Body of pancreas (tissue), 4 donors: ENCODE measurements at places on chromosomes 3 and 15.

GRCh38 chr3:193711523-193711963 lies 118.5 kb downstream of the OPA1 start:
- no peak for DNase-seq

- peak; percentile 74 for DNase-seq
These were observed 141.3 kb upstream of the PROK2 start for GRCh38 chr3:71926262-71926600.

GRCh38 chr3:200758-201325 lies 4.3 kb downstream of the CHL1 start:
- no peak for DNase-seq

DNA sequence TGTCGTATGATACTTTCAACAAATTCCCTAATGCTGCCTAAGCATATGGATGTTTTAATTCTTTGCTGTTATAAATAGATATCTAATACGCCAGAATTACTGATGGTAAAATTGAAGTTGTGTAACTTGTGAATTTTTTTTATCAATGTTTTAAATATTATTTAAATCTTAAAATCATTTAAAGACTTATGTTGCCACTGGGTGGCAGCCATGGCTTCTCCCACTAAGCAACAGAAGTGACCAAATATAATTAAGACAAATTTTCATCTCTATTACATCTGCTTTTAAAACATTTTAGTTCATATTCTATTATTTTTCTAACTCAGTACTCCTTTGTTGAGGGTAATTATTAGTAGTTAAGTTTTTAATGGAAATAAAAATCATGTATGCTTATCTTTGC lies 8.1 kb upstream of the IL20RB start:
- no peak for DNase-seq

GRCh38 chr3:45748068-45748467 lies 48.3 kb downstream of the SLC6A20 start:
- DNase-seq: no peak

- no peak for DNase-seq
These were observed 76.3 kb downstream of the SLC9A9 start for GRCh38 chr3:143771939-143772338.

- DNase-seq: no peak
These were observed 238.7 kb downstream of the CHST2 start for GRCh38 chr3:143358155-143358792.

GRCh38 chr15:98856532-98856907 lies 151.1 kb downstream of the PGPEP1L start:
- no peak for DNase-seq

DNA sequence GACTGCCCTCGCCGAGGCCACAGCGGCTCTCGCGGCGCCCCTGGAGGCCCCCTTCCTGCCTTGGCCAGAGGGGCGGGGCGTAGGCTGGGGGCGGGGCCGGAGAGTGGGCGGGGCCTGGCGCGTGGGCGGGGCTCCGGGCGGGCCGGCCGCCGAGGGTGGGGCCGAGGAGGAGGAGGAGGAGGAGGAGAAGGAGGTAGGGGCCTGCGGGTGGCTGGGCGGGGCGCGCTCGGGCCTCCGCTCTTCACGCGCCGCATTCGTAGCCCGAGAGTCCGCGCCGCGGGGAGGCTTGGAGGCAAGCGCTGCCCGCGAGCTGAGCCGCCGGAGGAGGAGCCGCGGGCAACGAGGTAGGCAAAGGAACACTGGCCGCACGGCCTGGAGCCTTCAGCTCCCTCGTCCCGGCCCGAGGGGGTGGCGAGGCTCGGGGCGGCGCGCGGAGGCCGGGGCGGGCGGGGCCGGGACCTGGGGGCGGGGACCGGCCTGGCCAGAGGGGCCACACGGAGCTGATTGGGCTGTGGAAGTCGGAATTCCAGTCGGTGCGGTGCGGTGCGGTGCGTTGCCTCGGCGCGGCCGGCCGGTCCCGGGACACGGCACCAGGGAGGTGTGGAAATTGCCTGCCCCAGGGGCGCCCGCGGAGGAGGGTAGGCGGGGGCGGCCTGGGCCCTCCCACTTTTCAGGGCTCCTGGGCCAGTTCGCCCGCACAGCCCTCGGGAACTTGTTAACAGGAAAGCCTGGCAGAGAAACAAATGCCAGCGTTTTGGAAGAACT lies at the start of gene PPP2R3A:
TSS of gene PPP2R3A (plus strand) at position 223 of the 765 bp plus-strand sequence. CDS start 35,771 bp downstream, outside the sequence.
- DNase-seq: peak; percentile 86

GRCh38 chr3:38454178-38454883 lies 641 bp downstream of the ACVR2B start:
- peak; percentile 53 for DNase-seq

- no peak for DNase-seq
These were observed 977.7 kb downstream of the PLOD2 start for GRCh38 chr3:145183261-145183660.

DNA sequence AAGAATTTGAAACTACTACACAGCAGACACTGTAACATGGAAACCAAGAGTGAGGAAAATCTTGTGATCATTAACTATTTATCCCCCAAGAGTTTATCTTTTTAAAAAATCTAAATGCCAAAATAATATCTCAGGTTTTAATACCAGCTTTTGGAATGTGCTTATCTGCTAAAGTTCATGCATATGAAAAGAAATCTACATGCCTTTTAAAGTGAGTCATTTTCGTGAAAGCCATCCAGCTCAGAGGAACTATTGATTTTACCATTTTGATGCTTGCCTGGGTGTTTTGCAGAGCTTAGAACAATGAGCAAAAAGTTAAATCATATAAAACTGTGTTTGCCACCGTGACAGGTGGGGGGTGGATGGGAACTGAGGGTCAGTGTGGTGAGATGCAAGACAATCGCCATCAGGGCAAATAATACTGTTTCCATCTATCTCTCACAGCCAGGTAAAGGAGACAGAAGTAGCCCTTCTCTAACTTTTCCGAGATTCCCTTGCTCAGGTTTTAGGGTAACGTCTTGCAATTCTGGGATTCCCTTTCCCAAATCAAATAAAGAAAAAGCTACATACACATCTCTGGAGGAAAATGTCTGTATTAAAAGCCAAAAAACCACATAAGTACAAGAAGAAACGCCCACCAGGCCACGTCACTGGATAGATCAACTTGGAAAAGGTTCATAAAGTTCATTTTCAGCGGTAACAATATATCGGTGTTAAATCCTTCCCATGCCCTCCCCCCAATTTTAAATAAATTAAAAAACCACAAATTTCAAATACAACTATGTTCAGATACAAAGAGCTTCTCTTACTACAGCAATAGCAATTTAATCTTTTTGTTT lies 2.0 kb downstream of the TMEM158 start:
- no peak for DNase-seq

- DNase-seq: no peak
These were observed 206.5 kb downstream of the NR1D2 start for GRCh38 chr3:24151594-24151993.

DNA sequence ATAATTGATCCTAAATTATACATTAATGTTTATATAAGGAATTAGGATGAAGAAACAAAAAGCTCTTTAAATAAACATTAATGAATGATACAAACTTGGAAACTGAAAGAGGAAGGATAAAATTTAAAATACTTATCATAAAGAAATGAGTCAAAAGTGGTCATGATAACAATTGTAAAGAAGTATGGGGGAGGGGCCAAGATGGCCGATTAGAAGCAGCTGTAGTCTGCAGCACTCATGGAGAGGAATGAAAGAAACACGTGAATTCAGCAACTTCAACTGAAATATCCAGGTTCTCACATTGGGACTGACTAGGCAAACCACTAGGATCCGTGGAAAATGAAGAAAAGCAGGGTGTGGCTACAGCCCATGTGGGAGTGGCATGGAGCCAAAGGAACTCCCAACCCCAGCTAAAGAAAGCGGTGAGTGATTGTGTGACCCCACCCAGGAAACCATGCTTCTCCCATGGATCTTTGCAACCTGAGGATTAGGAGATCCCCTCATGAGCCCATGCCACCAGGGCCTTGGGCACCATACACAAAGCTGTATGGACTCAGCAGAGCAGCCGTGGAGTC lies 13.1 kb upstream of the CP start:
- no peak for DNase-seq

DNA sequence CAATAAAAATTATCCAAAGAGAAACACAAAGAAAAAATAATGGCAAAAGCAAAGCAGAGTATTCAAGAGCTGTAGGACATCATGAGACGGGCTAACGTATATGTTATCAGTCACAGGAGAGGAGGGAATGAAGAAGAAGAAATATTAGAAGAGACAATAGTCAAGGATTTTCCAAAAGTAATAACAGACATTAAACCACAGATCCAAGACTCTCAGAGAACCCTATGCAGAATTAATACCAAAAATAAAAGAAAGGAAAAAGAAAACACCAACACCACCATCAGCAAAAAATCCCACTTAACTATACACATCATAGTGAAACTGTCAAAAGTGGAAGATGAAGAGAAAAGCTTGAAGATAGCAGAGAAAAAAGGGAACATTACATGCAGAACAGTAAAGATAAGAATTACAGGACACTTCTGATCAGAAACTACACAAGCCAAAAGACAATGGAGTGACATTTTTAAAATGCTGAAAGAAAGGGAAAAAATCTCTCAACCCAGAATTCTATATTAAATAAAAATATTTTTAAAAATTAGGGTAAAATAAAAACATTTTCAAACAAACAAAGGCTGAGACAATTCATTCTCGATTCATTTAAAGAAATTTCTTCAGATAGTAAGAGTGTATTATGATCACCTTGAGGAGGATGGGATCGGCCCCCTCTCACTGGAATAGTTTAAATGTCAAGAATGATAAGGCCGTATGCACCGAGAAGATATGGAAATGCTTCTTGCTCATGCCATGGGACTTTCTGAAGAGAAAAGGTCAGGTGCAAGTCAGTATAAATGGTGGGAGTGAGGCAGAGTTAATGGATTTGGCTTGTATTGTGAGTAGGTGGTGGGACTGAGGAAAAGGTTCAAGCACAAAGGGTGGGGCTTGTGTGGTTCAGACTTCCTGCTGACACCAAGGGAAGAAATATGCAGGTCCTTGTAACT lies 28.5 kb downstream of the TM2D3 start:
- no peak for DNase-seq

DNA sequence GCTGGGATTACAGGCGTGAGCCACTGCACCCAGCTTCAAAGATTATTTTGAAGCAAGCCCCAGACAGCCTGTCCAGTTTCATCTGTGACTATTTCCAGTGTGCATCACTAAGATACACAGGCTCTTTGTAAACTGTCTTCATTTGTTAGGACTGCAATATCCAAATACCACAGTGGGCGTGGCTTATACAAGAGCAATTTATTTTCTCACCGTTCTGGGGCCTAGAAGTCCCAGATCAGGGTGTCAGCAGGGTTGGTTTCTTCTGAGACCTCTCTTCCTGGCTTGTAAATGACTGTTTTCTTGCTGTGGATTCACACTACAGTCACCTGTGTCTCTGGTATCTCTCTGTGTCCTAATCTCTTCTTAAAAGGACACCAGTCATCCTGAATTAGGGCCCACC lies 59.7 kb downstream of the RLBP1 start:
- no peak for DNase-seq

DNA sequence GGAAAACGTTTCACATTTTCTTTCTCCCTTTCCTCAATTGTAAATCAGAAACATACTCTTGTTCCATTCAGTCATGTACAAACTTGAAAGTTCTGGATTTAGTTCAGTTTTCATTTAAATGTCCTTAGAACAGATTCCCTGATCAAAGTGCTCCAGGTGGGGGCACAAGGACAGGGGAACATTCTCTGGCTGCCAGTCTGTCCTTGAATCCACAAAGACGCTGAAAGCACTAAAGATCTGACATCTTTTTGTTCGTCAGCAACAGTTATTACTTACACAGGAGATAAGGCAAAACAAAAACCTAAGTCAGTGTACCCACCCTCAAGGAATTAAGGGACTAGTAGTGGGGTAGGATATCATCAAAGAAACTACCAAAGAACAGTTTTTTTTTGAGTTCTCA lies 139.2 kb downstream of the GHSR start:
- no peak for DNase-seq

- DNase-seq: no peak
These were observed 81.9 kb downstream of the CHL1 start for GRCh38 chr3:278300-279064.

- no peak for DNase-seq
These were observed 15.8 kb upstream of the BTBD1 start for GRCh38 chr15:83082730-83083386.

GRCh38 chr3:20773320-20773984 lies 587.4 kb upstream of the SGO1 start:
- no peak for DNase-seq

GRCh38 chr3:34678575-34678974 lies 880.1 kb downstream of the PDCD6IP start:
- no peak for DNase-seq

- DNase-seq: peak; percentile 62
These were observed 29.3 kb upstream of the TRAK1 start for GRCh38 chr3:42061713-42062380.

- no peak for DNase-seq
These were observed 74.3 kb upstream of the ARPP21 start for GRCh38 chr3:35565048-35565447.

DNA sequence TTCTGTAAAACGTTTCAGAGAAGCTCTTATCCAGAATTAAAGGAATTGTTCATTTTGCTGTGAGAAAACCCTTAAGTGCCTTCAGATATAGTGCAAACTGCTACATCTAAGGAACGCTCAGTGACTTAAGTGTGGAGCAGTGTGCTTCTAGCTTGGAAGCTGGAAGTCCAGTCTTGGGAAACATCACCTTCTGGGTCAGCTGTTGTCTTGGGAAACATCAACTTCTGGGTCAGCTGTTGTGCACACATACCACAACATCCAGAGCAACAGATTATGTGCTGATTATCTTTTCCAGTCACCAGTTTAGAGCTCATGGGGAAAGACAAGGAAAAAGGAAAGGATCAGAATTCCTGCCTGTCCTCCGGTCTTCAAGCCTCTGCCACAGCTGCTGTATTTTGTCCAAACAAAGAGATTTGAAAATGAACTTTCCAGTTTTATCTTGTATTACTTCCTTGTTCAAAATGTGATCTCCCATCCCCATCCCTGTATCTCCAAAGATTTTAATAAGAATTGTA lies 713.6 kb downstream of the NSUN3 start:
- DNase-seq: no peak

DNA sequence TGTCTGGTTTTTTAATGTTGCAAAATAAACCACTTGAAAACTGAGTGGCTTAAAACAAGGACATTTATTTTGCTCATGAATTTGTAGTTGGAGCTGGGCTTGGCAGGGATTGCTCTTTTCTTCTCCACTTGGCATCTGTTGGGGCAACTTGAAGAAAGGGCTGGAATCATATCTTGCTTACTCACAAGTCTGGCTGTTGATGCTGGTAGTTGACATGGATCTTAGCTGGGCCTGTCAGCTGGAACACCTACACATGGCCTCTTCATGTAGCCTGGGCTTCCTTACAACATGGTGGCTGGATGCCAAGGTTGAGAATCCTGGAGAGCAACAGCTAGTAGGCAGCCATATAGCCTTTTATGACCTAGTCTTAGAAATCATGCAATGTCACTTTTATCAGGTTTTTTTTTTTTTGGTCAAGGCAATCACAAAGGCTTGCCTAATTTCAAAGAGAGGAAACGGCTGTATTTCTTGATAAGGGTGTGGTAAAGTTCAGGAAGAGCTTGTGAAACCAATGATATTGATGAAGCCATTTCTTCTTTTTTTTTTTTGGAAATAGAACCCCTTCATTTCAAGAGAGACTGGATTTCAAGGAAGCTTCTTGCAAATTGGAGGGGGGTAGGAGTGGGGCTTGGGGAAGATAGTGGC lies 262.1 kb downstream of the IL20RB start:
- DNase-seq: no peak
